ENCODE measurements at places on chromosomes 2 and 18. TPM values are rescaled to one million over a fixed set of nuclear protein-coding genes. Genes with fewer than 3 reads are reported as not detected.

TMSB10 gene
- 2,331 TPM for total RNA-seq

CTAGE1 gene
- total RNA-seq = not detected

BOLL gene
- total RNA-seq = not detected

RAX gene
- total RNA-seq = not detected

ANKRD30B gene
- total RNA-seq = 0.24 TPM

LYPD6 gene
- 4.0 TPM for total RNA-seq

TMEM37 gene
- 119 TPM for total RNA-seq

RAB6C gene
- 0.15 TPM for total RNA-seq

DUSP11 gene
- 18.2 TPM for total RNA-seq

C2orf80 gene
- not detected for total RNA-seq

ASPRV1 gene
- total RNA-seq = 0.43 TPM

FNDC4 gene
- total RNA-seq = 0.73 TPM

GLI2 gene
- 4.0 TPM for total RNA-seq

DIPK1C gene
- 0.14 TPM for total RNA-seq

ABCG8 gene
- total RNA-seq = 0.67 TPM

CCDC138 gene
- total RNA-seq = 4.2 TPM

CHRND gene
- total RNA-seq = not detected

HOXD4 gene
- total RNA-seq = 3.8 TPM

ABCB11 gene
- total RNA-seq = 4.1 TPM

WDR33 gene
- total RNA-seq = 46.0 TPM

SLC14A1 gene
- total RNA-seq = 0.95 TPM
